Activated CD4-positive, alpha-beta T cell treated with anti-CD3 and anti-CD28 coated beads, Interleukin-2, amount 50 U/mL, for 4 hours (primary cell): ENCODE measurements at places on chromosomes 7 and 10.

DNA sequence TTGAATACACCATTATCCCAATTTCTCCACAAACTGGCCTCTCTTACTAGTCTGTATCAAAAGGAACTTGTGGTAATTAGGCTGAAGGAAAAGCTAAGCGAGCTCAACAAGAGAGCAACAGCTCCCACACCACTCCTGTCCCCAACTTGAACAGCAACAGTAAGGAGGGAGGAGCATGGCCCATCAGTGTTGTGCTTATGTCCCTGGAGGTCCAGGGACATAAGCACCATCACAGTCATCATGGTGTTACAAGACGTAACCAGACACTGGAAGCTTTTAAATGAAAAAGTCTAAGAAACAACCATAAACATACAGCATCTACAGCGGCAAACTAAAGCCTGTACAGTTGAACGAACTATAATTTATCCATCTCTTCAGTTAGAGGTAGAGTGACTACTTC is 989 bp downstream of the ERLIN1 start:
- no peak for DNase-seq

DNA sequence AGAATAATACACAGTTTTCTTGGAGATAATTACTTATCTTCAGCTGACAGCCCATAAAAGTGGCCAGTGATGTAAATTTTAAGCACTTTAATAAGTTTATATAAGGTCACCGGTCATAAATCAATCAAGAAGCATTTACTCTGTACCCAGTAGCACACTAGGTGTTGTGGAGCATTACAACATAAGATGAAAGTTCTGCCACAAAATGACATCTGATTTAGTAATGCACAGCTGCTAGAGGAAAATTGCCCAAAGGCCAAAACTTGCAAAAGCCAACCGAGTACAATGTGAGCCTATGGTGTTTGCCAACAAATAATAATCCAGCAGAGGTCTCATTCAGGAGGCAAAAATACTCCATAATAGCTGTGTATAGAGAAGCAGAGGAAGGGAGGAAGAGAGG is 63.6 kb downstream of the GPR37 start:
- DNase-seq: no peak

DNA sequence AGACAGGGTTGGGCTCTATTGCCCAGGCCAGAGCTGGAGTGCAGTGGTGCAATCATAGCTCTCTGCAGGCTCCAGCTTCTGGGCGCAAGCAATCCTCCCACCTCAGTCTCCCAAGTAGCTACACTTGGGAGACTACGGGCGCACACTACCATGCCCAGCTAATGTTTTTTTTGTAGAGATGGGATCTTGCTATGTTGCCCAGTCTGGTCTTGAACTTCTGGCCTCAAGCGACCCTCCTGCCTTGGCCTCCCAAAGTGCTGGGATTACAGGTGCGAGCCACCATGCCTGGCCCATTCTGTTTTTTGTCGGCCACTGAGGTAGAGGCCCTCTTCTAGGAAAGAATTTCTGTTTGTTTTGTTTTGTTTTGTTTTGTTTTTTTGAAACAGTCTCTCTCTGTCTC is 12.2 kb downstream of the ALKBH4 start:
- no peak for DNase-seq

DNA sequence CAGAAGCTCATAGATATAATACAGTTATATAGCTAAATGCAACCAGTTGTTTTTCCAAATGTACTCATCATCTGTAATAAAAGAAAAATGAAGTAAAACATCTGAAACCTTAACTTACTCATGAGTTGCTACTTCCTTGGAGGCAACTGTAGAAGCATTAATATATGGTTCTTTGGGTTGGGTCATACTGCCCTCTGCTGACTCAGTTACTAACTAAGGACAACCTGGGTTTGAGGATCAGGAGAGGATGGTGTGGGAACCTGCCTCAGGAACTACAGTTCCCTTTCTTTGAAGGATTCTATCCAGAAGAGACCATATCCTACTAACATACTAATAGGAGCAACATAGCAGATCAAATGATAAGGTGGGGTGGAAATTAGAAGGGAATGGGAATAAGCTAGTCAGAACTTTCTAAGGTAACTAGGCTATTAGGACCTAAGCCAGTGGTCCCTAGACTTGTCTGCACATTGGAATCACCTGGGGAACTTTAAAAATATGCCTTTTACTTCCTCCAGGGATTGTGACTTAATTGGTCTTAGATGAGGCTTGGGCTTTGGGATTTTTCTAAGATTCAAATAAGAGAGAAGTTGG is 20.7 kb downstream of the COX15 start:
- no peak for DNase-seq

DNA sequence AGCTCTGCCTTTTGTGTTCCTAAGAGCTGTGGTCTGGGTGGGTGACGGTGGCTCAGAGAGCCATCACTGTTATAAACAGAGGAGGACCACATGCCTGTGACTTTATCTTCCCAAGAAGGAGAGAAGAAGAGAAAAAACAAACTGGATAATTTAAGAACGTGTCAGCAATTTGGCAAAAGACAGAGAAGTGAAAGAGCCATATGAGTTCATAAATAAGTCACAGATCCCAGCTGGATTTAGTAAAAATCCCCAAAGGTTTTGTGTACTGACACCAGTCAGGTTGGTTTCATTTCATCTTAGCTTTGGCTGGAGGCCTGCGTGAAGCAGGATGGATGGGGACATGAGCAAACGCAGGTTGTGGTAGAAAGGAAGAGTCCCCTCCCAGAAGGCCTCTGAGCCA is 120.7 kb downstream of the CXCL12 start:
- DNase-seq: no peak

DNA sequence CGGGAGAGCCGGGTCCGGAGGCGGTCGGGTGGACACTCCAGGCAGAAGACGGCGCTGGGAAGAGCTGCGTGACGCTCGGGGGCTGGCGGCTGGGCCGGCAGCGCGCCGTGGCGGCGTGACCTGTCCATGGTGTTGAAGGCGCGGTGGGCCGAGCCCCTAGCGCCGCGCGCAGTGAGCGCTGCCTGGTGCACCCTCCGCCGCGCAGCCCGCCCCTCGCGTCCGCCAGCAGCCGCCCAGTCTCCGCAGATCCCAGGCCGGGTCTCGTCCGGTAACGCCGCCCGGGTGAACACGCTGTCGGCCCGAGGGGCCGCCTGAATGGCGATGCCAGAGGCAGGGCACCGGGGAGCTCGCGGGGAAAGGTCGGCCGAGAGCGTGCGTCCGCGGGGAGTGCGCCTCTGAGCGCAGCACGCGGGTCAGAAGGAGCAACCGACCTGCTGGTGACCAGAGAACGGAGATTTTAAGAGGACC is 657 bp upstream of the TMEM178B start:
- DNase-seq: no peak
